Stimulated activated naive CD8-positive, alpha-beta T cell treated with anti-CD3 and anti-CD28 coated beads, Interleukin-15, amount 100 ng/mL, for 72 hours (primary cell): ENCODE measurements at places on chromosomes 6 and 20.

DNA sequence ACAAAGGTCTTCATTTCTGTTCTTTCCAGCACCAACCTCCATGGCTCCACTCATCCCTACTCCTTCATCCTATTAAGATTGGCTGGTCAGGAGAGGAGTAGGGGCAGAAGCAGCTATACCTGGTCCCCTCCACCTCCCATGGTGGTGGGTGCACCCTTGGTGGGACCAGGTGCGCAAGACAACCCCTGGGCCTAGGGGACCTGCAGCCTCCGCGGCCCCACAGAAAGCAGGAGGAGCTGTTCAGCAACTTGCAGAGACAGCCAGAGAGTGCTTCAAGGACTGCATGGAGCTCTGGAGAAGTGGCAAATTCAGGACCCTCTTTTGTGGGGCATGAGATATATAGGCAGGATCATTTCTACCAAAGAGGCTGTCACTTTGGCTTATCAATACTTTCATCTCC is 9.8 kb downstream of the ULBP2 start:
- no peak for DNase-seq

GRCh38 chr6:151682251-151682650 is 125.2 kb upstream of the ESR1 start:
- DNase-seq, result no peak

DNA sequence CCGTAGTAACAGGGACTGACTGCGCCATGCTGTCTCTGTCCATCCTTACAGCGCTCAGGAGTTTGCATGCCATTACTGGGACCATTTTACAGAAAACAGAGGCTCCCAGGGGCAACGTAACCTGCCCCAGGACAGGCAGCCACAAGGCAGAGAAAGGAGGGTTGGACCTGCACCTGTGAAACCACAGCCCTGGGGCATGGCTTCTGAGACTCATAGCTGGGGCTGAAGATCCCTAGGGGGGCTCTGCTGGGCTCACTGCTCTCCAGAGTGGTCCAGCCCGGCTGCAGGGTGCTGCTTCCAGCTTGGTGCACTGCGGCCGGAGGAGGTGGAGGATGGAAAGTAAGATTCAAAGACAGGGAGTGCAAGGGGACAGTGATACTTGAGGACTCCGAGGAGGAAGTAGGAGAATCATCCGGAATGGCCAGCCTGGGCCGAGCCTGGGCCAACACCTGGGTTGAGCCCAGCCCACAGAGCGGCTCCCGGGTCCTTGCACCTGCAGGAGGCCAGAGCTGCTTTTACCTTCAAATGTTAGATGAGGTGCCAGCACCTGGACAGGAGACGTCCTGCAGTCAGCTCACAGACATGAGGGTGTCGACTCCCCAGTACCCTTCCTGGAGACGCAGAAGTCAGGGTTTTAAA is 183.2 kb downstream of the CDH4 start:
- DNase-seq, result no peak

DNA sequence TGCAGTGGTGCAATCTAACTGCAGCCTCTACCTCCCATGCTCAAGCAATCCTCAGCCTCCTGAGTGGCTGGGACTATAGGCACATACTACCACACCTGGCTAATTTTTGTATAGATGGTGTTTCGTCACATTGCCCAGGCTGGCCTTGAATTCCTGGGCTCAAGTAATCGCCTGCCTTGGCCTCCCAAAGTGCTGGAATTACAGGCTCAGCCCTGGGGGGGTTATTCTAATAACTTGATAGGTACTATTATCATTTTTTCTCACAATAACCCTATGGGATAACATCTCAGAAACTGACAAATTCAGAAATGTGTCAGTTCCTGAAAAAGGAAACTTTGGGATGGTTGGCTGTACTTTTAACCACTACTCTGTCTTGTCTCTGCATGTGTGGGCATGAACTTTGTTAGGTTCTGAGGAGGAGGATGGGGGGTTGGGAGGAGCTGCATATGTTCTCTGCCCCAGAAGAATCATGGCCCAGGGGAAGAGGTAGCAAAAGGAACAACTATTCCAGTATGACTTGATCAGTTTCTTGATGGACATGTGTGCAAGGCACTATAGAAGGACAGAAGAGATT is 169.9 kb downstream of the CARMIL1 start:
- DNase-seq, result no peak

DNA sequence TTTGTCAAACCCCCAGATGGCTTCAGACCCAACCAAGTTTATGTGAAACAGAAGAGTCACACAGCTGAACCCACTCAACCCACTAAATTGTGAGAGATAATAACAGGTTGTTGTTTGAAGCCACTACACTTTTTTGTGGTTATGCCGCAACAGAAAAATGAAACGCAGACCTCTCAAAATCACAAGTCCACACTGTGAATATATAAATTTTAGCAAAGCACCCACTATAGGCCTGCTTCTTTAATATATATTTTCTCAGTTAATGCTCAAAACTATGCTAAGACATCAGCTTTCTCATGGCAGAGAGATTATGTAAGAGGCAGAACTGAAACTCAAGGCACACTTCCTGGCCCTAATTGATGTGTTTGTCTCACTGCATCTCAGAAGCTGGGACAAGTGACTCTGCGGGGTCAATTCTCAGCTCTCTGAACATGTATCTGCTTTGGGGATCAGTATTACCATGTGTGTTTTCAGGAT is 27.7 kb downstream of the MAP3K5 start:
- DNase-seq, result no peak

- no peak for DNase-seq
These were observed 165.6 kb downstream of the KCNQ5 start for GRCh38 chr6:72787391-72788031.

DNA sequence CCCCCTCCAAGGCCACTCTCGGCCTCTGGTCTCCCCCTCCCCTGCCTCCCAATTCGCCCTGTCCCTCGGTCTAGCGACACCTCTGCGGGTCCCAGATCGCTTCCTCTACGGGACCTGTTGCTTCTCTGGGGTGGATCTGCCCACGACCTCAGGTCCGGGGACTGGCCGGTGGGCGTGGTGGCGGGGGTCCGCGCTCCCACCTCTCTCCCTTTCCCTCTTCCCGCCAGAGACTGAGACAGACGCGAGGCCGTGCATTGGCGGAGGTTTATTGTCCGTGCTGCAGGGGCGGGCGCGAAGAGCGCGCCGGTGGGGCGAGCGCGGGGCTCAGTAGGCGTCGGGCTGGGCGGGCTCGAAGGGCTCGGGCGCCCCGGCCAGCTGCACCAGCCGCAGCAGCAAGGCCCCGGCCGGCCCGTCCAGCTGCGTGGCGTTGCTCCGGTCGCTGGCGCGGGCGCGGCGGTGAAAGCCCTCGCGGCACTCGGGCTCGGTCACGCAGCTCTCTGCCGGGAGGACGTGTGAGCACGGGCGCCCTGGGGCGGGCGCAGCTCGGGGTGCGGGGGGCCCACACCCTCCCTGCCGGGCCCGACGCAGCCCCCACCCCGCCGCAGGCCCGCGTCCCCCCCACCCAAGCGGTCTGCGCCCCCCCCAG is 2.1 kb downstream of the AVP start:
- DNase-seq, result no peak

- peak; percentile 64 for DNase-seq
These were observed 5.6 kb downstream of the IL22RA2 start for GRCh38 chr6:137167702-137168377.

DNA sequence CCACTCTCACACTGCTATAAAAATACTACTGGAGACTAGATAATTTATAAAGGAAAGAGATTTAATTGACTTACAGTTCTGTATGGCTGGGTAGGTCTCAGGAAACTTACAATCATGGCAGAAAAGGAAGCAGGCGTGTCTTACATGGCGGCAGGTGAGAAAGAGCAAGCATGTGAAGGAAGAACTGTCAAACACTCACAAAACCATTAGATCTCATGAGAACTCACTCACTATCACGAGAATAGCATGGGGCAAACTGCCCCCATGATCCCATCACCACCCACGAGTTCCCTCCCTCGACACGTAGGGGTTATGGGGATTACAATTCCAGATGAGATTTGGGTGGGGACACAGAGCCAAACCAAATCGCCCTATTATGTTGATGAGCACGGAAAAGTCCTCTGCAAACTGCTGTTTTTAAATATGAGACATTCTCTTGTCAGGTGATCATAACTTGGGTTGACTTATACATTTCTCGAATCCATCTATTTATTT is 133.5 kb downstream of the AIG1 start:
- no peak for DNase-seq

DNA sequence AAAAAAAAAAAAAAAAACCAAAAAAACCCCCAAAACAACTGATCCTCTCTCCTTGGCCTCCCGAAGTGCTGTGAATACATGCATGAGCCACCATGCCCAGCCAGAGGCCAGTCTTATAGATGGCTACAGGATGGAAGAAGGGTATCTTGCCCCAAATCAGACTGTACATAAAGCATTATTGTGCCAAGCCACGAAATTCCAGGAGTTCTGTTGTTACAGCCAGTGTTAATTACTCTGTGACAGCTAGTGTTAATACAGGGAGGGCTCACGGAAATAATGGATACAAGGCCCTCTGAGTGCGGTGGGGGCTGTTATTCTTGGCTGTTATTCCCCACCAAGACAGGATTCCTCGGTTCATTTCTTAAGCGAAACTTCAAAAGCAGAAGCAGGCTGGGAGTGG is 1.4 kb upstream of the CLPSL2 start:
- no peak for DNase-seq

- DNase-seq, result no peak
These were observed 4.1 kb downstream of the TRIM38 start for GRCh38 chr6:25966711-25967110.

GRCh38 chr6:55182016-55182650 is 7.8 kb downstream of the HCRTR2 start:
- no peak for DNase-seq

GRCh38 chr20:51335329-51335841 is 207.1 kb downstream of the NFATC2 start:
- peak; percentile 41 for DNase-seq

DNA sequence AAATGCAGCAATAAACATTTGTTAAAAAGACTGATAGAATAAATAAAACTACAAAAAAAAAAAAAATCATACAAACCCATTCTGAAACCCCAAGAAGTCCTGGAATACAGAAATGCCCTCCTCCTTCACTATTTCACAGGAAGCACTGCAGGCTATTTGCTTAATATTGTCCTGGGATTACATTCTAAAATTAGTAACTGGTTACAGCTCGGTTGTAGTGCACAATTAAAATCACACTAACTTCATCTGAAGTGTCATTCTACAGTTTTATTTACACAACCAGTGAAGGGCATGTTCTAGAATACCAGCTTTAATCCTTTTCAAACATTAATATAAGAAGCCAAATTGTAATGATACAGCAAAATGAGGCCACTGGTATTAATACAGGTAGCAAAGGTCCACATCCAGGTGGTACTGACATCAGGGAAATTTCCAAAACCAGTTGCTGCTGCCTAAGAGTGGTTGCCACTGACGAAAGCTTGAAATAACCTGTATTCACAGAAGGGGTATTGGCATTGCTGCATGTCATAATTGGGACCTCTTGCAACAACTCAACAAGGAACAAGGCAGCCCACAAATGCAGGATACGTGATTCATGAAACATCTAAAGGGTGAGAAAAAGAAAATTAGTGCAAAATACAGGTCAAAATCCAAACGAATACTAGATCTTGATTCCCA is 26.9 kb downstream of the AKIRIN2 start:
- no peak for DNase-seq

GRCh38 chr20:32021091-32021490 is 10.9 kb downstream of the CCM2L start:
- DNase-seq, result no peak

DNA sequence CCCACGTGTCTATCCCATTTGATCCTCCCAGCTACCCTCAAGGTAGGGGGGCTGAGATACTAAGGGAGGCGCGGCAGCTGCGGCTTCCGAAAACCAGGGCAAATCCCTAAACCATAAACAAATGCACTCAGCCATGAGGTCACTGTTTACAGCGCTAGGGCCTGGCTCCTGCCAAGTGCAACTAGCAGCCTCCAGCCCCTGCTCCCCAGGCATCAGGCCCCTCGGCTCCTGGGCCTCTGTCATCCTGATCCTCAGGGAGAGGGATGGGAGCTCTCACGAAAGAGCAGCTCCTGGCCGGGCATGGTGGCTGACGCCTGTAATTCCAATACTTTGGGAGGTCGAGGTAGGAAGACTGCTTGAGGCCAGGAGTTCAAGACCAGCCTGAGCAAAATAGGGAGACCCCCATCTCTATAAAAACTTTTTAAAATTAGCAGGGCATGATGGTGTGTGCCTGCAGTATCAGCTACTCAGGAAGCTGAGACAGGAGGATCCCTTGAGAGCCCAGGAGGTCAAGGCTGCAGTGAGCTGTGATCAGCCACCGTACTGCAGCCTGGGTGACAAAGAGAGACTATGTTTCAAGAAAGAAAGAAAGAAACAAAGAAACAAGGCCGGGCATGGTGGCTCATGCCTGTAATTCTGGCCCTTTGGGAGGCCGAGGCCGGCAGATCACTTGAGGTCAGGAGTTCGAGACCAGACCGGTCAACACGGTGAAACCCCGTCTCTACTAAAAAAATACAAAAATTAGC is 42.5 kb upstream of the TLDC2 start:
- no peak for DNase-seq

GRCh38 chr6:137983269-137983668 is 116.2 kb downstream of the TNFAIP3 start:
- DNase-seq, result no peak

- DNase-seq, result peak; percentile 59
These were observed 20.0 kb upstream of the TRIM27 start for GRCh38 chr6:28943557-28944411.

GRCh38 chr6:54929245-54929909 is 82.8 kb downstream of the FAM83B start:
- no peak for DNase-seq

- DNase-seq, result no peak
These were observed 105.7 kb downstream of the CRYBG1 start for GRCh38 chr6:106466211-106466610.

DNA sequence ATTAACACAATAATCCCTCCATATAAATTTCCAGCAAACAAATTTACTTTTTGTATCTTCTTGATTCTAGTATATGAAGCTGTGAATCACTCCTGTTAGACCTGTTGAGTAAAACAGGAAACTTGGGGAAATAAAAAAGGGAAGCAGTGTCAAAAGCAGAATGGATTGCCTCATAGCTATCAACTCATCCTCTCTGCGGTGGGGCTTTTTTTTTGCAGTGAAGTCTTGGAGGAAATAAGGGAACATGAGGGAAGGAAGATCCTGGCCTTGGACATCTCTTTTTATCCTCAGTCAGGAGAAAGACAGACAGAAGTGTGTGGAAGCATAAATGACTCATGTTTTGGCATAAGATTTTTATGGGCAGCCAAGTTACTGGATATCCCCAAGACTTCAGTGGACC is 332.5 kb downstream of the TFAP2A start:
- no peak for DNase-seq
